ENCODE measurements at places on chromosomes 3 and 15.
A peak's percentile ranks its signal among the peaks of the same experiment; 100 is the strongest.

GRCh38 chr15:71651750-71652186, 158.6 kb upstream of the NR2E3 start:
- DNase-seq, result no peak

DNA sequence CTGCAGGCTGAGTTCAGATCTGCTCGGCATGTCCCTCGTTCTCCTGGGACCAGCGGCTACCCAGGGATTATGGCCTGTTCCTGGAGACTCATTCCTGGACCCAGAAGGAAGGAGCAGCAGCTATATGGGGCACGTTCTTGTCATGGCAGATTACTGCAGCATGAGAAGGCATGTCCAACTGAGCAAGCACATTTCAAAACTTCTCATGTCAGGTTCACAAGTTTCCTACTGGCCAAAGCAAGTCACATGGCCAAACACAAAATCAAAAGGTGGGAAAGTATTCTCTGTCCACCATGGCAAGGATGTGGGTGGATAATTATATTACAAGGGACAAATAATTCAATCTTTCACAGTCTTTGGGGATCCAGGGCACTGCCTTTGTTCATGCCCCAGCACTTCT, 71.9 kb upstream of the C15orf39 start:
- no peak for DNase-seq

GRCh38 chr3:13420831-13421765, 976 bp upstream of the NUP210 start:
- peak; percentile 70 for DNase-seq

DNA sequence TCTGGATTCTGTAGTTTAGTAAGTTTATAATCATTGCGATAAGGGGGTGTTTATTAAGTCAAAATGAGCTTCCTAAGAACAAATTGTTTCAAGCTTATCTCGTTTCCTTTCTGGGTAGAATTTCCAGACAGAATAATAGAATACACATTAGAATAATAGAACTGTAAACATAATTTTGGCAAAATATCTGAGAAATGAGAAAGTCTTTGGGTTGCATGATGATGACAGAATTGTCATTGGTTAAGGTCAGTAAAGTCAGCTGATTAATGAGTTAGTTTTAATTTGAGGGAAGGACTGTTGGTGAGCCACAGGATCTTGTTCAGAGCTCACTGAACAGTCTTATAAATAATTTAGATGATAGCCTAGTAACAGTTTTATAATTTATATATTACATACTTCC, 10.2 kb downstream of the EIF2A start:
- no peak for DNase-seq

DNA sequence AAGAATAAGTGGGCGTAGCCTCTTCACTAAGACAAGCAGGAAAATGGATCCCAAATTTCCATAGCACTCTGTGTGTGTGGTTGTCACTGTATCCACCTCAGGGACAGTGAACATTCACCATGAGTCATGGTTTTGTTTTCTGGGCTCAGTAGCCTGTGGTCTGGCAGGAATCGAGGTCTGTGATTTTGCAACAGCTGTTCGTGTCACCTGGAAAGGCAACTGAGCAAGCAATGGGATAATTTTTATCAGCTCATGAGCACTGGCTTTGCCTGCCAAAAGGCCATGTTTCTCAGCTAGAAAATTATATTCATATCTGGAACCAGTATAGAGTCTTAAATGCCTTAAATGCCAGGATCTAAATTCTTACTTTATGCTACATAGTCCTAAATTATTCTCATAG, 60.9 kb downstream of the STRIT1 start:
- DNase-seq, result no peak

GRCh38 chr3:16595778-16596177, 9.4 kb downstream of the DAZL start:
- DNase-seq, result no peak

- no peak for DNase-seq
These were observed 145.5 kb downstream of the TIGIT start for GRCh38 chr3:114439284-114439683.

GRCh38 chr15:72318408-72318942, 1.5 kb downstream of the CELF6 start:
- no peak for DNase-seq

DNA sequence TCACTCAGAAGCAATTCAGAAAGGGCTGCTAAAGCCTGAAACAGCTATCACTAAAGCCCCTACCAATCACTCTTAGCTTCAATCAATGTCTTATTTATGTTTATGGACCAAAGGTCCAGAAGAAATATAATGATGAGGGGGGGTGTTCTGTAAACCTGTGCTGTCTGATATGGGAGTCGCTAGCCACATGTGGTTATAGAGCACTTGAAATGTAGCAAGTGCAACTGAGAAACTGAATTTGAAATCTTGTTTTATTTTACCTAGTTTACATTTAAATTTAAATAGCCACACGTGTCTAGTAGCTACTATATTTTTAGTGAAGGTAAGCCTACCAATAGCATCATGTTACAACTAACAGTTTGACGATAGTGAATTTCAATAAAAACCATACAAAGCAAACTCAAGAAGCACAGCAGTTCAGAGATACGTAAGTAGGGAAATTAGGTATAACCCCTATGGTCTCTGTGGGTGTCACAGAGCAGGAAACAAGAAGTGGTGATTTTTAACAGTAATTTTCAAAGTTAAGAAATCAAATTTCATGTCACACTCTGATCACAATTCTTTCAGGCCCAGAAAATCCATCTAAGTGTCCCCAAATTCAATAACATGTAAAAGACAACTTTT, 3.6 kb downstream of the POU1F1 start:
- no peak for DNase-seq

DNA sequence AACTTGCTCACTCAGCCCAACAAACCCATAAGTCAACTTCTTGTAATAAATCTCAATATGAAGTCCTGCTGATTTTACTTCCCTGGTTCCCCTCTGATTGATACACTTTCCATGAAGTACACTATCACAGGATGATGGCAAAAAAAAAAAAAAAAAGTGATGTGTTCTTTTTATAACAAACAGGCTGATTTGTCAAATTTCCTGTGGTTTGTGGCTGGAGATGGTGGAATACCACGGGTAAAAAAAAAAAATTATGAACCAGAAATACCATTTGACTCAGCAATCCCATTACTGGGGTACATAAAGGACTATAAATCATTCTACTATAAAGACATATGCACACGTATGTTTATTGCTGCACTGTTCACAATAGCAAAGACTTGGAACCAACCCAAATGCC, 10.7 kb upstream of the SERPINI2 start:
- no peak for DNase-seq

DNA sequence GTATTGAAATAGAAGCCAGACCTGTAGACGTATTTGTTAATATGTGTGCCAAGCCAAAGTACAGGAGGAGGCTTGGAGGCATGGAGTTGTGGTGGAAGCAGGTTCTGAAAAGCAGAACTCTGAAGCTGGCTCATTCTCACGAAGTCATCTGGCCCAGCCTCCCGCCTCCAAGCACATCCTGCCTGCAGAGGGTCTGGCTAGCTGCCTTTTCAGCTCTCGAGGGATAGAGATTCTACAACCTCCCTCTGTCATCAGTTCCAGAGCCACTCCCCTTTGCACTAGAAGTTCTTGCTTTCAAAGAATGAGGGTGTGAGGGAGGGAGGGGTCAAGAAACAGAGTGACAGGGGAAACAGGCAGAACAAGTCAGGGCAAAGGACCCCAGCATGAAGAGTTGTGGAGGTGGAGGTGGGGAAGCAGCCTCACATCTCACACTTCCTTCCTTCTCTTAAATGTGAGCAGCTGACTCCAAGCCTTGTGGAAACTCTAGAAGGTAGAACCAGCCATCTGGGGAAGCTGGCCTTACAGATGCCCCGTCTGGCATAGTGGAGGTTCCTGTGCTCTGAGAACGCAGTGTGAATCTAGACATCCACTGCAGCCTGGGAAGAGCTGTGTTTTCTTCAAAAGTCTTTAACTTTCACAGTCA, 95.3 kb downstream of the SLC49A4 start:
- DNase-seq, result no peak

GRCh38 chr15:28022961-28023360, 76.2 kb downstream of the OCA2 start:
- DNase-seq, result no peak

- DNase-seq, result no peak
These were observed 191.9 kb downstream of the GABRB3 start for GRCh38 chr15:26580943-26581342.

DNA sequence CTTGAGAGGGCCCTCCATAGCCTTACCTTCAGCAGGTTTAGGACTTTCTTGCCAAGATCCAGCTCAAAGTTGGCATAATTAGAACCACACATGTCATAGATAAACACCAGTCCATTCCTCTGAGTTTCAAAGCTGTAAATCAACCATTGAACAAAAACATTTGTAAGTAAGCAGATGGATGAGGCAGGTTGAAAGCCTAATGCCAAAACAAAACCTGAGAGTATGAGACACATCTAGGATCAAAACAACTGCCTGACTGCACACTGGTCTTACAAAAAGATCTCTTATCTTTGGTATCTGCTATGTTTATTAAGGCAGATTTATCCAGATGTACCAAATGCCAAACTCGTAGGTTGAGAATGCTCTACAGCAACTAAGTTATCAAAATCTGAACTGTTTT, 61.9 kb downstream of the PTPN9 start:
- DNase-seq, result no peak

- no peak for DNase-seq
These were observed 332.7 kb downstream of the EDEM1 start for GRCh38 chr3:5520237-5520636.

GRCh38 chr15:23734862-23735261, 47.8 kb upstream of the NDN start:
- DNase-seq, result no peak

DNA sequence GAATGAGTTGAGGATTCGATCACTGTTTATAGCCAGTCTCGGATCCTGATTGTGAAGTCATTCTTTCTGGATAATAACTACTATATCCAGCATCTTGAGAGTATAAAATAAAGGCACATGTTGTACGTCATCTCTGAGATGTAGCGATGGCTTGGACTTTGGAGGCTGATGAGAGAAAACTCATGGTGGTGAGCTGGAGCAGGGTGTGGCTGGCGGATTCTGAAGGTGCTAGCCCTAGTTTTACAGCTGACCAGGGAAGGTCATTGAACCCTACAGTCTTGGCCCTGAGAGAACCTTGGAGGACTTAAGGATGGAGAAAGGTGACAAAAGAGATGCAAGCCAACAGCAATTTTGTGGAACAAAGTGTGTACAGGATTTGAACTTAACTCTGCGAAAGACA, 153.8 kb downstream of the IGF1R start:
- DNase-seq, result no peak

DNA sequence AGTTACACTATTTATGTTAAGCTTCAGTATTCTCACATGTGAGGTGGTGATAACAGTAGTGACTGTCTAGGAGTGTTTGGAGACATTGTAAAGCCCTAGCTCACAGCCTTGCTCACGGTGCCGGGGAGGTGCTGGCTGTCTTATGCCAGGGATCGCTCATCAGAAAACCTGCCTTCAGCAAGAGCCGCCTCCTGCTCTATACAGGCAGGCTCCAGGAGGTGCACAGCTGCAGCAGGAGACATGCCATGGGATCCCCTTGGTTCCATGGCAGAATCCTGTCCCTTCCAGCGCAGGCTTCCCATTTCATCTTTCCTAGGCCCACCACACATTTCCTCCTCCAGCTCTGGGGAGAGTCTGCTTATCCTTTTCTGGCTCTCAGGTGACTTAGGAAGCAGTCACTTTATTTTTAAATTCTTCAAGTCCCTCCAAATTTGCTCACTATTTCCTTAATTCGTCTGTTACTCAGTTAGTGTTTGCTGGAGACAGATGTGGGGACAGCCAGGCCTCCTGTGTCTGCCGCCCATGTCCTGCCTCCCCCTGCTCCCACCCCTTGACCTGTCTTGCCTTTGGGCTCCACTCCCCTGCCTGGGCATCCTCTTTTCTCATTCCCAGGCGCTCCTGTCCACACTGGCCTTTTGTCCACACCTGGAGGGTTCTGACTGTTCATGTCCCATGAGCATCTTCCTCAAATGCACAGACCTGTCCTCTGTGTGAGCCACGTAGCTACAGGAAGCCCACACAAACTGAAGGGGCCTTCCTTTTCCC, 31.7 kb downstream of the SLCO2A1 start:
- no peak for DNase-seq

DNA sequence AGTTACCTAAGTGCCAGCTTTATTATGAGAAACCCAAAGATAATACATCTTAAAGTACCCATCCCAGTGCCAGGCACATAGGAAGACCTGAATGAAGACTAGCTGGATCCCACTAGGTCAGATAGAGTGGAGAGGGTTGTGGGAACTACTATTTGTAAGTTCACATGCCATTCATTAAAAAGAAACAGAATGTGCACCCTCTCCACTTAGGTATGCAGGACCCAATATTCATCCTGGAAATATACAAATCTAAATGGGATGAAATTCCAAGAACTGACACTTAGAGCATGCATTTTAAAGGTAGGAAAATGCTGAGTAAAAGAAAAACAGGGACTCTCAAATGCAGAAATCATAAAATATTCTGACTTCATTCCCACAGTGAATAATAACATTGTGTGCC, 14.3 kb downstream of the EOGT start:
- DNase-seq, result no peak

- no peak for DNase-seq
These were observed 552.9 kb upstream of the SUCLG2 start for GRCh38 chr3:68207327-68207726.

DNA sequence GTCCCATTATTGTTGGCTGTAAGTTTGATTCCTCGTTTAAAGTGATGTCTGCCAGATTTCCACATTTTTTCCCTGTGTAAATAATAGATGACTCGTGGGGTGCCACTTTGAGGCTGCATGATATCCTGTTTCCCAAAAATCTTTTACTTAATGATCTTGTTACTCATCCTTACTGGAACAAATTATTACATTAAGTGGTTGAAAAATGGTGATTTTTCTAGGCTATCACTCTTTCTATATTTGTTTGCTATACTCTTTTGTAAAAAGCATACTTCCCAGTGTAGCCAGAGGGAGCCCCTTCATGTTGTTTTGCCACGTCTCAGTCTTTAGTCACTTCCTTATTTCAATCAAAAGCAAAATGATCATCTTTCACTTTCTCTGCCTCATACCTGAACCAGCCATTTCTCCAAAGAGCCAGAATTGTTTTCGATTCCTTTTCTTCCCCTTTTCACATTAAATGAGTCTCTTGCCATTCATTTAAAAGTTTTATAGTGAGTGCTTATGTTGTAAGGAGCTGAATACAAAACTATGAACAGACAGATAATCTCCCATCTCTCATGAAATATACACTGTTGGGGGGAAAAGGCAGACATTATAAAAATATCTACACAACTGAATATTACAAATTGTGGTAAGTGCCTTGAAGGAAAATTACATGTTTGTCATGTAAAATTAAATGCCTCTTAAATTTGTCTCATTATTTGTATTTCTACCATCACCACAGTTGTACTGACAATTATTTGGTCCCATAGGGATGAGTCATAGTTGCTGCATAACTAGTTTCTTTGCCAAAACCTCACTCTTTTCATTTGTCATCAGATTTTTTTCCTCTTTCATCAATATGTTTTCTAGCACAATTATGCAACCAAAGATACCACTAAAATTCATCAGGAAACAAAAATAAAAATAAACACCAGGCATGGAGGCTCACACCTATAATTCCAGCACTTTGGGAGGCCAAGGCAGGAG, 41.5 kb downstream of the ADGRG7 start:
- DNase-seq, result no peak

DNA sequence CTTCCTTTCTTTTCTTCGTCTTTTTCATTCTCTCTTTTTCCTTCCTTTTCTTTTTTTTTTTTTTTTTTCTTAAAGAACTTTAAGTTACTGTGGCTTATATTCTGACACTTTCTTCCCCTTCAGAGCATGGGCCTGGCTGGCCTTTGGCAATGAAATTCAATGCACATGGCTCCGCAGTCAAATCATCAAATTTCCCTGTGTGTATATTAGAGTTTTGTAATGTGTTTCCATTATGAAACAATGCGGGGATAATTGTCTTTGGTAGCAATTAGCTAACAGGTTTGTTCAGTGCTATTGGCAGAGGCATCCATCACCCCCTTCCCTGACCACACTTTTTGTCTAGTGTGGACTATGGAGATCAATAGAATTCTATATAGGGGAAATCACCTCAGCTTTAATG, 80.5 kb downstream of the CDIN1 start:
- DNase-seq, result no peak
